Activated CD8-positive, alpha-beta memory T cell treated with anti-CD3 and anti-CD28 coated beads for 1 hour (primary cell): ENCODE measurements at places on chromosomes 6 and 20.

DNA sequence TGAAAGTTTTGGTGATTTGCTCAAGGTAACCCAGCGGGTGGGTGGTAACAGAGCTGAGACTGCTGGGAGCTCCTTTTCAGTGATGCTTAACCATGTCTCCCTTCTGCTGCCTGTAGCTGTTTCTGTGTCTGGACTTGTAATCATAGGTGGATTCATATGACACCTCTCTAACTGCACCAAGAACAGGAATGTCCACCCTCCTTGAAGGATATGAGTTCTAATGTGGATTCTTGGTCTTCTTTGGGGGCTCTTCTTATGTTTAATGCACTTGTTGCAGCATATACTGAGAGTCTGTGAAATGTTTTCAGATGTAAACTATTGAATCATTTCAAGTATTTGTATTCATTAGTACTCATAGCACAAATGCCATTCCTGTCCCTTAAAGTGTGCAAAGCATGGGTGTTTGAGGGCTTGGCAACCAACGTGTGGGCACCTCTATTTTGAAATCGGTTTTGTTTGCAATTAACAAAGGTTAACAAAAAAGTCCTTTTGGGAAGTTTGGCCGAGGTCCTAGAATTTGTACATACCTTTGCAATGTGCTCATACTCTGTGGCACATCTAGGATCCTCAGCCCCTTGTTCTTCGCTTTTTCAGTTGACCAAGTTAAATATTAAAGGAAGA is 138.0 kb downstream of the SOX4 start:
- no peak for DNase-seq

GRCh38 chr20:11271319-11271718 is 597.5 kb upstream of the JAG1 start:
- no peak for DNase-seq

DNA sequence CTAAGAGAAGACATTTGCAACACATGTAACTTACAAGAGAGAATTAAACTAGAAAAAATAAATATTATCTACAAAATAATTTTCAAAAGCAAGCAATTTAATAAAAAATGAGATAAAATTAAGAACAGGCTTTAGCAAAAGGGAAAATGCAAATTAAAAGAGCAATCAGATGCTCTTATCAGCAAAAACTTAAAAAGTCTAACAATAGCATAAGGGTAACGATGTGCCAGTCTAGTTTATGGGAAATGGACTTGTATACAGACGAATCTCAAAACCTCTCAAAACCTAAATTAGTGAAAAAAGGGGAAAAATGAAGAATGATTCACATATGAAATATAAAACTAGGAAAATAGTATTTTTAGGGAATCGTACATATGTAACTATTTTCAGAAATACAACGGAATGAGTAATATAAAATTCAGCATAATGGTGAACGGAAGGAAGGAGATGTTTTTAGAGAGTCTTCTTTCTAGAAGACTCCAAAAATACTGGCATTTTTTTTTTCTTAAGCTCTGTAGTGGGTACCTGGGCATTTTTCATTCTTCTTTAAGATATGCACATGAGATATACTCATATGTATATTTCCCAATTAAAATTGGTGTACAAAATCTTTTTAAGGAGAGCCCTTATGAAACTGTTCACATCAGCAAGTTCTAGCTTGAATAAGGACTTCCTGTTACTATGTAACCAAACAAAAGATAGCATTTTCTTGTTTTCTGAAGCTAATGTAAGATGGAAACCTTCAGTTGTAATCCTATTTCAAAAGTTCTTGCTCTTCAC is 927 bp upstream of the MANEA start:
- DNase-seq: no peak

DNA sequence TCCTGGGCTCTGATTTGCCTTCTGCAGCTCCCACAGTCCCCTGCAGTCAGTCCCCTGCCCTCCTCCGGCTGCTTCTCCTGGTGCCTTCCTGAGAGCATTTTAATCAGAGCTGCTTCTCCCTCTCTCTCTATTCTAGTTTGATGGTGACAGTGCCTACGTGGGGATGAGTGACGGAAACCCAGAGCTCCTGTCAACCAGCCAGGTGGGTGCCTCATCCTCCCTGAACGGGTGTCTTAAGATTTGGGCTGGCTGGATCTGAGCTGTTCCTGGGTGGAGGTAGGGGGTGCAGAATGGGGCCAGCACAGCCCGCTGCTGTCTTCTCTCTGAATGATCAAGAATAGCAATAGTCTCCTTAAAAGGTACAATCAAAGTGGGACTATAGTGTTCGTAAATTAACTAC is 58.6 kb downstream of the TOX2 start:
- DNase-seq: no peak

DNA sequence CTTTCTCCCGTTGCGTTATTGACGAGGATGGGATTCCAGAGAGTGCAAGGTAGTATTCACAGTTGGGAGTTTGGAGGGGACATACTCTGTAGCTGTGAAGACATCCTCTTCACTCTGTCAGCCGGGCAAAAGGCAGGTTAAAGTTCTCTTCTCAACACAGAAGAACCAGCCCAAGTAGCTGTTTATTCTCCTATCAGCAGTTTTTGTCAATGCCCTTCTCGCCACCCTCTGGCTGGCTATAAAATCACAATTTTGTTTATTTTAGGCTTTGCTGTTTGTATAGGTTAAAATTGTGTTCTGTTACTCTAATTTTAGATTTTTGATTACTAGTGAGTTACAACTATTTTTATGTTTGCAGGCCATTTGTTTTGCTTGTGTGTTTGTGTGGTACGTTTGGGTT is 37.9 kb upstream of the MAS1 start:
- DNase-seq: no peak

- DNase-seq: no peak
Observed at GRCh38 chr6:125639466-125640020, 109.9 kb upstream of the HEY2 start.

GRCh38 chr20:53567379-53567917 is 26.2 kb downstream of the ZNF217 start:
- DNase-seq: no peak

- DNase-seq: no peak
Observed at GRCh38 chr6:76852776-76853175, 610.5 kb downstream of the HTR1B start.

DNA sequence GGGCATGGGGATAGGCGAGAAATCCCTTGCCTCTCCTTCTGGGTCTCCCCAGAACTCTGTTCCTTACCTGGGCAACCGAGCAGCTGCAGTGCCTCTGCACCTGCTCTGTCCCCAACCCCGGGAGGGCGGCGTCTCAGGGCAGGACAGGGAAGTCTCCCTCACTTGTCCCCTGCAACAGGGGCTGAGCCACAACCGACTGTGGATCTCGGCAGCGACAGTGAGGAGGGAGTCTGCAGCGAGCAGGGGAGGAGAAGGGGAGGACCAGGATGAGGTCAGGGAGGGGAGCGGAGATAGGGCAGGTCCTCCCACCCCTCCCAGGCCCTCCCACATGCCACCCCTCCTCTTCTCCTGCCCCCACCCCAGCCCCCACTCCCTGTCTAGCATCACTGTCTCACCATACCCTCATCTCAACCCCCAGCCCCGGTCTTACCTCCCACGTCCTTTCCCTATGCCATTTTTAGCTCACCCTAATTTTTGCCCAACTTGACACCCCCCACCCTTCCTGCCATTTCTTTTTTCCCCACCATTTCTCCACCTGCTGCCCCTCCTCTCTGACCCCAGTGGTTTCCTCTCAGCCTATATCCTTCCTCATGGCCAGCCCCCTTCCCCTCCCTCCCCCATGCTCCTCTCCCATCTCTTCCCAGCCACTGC is at the start of gene TNXB:
TNXB (minus strand) TSS at position 225 of the 651 bp plus-strand sequence. CDS start 11,140 bp downstream, outside the sequence.
- DNase-seq: no peak

GRCh38 chr6:51292659-51293058 is 474.0 kb downstream of the TFAP2B start:
- DNase-seq: no peak

DNA sequence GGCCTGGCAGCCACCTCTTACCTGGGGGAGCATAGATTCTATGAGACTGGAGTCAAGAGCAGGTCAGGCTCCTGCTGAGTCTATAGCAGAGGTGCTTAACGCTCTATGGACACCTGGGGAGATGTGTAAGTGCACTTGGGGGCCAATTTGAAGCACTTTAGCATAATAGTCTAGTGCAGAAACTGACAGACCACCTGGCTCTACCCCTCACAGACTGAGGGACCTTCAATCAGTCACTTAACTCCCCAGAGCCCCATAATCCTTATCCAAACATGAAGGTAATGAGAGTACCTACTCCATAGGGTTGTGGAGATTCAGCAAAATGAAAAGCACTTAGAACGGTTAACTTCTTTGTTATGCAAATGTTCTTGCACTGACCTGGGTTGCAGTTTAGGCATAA is 87.3 kb upstream of the SLC22A16 start:
- DNase-seq: no peak

- DNase-seq: no peak
Observed at GRCh38 chr6:98514073-98514720, 320.2 kb upstream of the POU3F2 start.
